ENCODE measurements at places on chromosomes 3 and 15.

GRCh38 chr3:115695090-115695489 lies 71.8 kb downstream of the GAP43 start:
- H3K27ac ChIP-seq, result no peak overlapping the region
- DNase-seq, result no peak

DNA sequence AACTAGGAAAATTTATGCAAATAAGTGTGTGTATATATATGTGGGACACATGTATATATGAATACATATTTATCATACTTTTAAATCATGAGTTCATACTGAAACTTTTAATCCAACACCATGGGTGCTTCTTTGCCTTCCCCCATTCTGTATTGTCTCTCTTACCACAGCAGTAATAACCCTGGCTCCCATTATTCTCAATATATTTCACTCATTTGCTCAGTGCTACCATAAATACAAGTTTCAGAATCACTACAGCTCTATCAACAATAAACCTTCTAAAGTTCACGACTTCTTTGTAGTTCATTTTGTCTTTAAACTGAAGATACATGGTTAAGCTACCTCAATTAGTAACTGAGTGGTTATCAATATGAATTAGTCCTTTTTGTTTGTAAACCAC lies 82.2 kb downstream of the PCCB start:
- H3K27ac ChIP-seq, result no peak overlapping the region
- DNase-seq, result no peak
- H3K4me1 ChIP-seq, result no peaks in the 10 kb centered on the region
- no peak overlapping the region for H3K4me3 ChIP-seq
- peaks cover 69% of the 10 kb centered on the region for H3K36me3 ChIP-seq

DNA sequence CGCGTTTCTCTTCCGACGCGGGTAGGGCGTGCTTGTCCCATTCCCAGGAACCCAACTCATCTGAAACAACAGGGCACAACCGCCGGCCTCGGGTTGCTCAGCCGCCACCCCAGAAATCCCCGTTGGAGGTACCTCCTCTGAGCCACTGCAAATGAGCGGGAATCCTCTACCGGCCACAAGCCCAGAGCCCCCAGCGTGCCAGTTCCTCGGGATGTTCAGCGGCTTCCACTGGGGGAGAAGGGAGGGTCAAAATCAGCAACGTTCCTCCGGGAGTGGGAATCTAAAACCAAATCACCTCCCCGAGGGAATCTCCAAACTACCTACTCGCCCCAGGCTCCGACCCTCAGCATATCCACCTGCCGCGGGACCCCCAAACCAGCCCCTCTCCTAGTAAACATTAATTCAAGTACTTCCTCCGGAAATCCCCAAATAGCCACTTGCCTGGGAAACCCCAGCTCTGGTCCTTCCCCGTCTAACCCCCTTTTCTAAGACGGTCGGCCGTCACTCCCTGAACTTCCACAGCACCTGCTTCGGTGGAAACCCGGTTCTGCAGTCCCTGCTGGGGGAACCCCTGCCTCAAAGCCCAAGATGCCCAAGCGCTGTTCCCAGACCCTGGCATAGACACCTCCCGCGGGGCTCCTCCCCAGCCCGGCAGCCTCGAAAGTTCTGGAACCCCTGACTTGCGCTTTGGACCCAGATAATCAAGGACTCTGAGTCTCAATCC lies 887 bp downstream of the OXTR start:
- no peaks in the 10 kb centered on the region for H3K4me1 ChIP-seq
- H3K27me3 ChIP-seq, result peaks cover 29% of the 10 kb centered on the region
- H3K36me3 ChIP-seq, result no peaks in the 10 kb centered on the region
- no peak overlapping the region for H3K27ac ChIP-seq

- no peak overlapping the region for H3K4me3 ChIP-seq
- H3K27ac ChIP-seq, result no peak overlapping the region
- peaks cover 6% of the 10 kb centered on the region for H3K4me1 ChIP-seq
- no peaks in the 10 kb centered on the region for H3K36me3 ChIP-seq
- peaks cover 6% of the 10 kb centered on the region for H3K27me3 ChIP-seq
- no peak for DNase-seq
Observed at GRCh38 chr3:40621252-40621651, 96.5 kb downstream of the ZNF621 start.

DNA sequence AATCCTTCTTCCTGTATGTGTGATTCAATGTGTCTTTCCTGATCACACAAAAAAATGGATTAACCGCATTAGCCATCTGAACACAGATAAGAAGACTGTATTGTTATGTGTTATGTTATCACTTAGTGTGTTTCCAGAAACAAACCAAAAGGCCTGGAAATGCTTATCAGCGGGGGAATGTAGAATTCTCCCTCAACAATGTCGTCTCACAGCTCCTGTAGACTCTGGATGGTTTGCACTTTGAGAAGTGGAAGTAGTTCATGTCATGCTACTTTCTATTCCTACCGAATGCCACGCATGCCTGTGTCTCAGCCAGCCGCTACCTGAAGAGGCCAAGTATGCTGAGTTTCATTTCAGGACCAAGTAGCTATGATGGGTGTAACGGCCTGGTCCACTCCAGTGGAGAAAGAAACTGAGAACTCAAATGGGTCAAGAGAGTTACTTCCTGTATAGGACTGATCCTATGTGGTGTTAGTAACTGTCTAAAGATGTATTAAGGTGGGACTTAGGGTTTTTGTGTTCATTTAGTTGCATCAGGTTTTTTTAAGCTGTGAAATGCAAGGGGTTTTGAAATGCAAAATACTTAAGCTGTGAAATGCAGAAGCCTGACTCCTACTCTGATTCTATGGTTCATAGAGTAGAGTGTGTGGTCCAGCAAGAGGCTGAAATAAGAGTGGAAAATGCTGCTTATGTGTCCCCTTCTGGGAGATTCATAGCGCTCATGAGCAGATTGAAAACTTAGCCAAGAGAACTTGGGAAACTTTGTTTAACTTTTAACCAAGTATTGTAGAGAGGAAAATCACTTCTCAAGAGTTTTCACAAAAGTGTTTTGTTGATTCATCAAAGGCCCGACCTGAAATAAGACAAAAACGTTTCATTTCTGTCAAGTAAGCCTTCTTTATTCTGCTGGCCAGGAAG lies 118.5 kb upstream of the LMOD3 start:
- no peak overlapping the region for H3K4me3 ChIP-seq
- no peak for DNase-seq
- H3K36me3 ChIP-seq, result no peaks in the 10 kb centered on the region
- no peaks in the 10 kb centered on the region for H3K27me3 ChIP-seq
- peaks cover 17% of the 10 kb centered on the region for H3K4me1 ChIP-seq
- no peak overlapping the region for H3K27ac ChIP-seq

DNA sequence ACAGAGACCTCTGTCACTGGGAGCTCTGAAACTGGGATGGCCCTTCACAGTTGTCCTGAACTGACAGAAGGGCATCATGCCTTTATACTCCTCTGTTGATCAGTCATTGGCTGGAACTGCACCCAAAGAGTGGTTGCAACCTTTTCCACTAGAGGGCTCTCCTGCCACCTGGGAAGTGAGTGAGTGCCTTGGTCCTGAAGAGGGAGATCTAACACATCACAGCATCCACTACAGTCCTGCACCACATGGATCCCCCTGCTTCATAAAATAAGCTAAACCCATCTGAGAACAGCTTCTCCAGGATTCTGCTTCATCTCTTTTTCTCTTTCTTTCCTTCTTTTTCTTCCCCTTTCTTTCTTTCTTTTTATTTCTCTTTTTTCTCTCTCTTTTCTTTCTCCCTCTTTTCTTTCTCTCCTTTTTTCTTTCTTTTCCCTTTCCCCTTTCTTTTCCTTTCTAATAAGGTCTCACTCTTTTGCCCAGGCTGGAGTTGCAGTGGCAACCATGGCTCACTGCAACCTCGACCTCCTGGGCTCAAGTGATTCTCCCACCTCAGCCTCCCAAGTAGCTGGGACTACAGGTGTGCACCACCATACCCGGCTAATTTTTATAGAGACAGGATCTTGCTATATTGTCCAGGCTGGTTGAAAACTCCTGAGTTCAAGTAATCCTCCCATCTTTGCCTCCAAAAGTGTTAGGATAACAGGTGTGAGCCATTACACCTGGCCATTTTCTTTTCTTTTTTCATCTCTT lies 42.8 kb upstream of the RAF1 start:
- H3K27me3 ChIP-seq, result no peaks in the 10 kb centered on the region
- no peaks in the 10 kb centered on the region for H3K36me3 ChIP-seq
- no peak overlapping the region for H3K27ac ChIP-seq
- no peak overlapping the region for H3K4me3 ChIP-seq
- peaks cover 13% of the 10 kb centered on the region for H3K4me1 ChIP-seq

DNA sequence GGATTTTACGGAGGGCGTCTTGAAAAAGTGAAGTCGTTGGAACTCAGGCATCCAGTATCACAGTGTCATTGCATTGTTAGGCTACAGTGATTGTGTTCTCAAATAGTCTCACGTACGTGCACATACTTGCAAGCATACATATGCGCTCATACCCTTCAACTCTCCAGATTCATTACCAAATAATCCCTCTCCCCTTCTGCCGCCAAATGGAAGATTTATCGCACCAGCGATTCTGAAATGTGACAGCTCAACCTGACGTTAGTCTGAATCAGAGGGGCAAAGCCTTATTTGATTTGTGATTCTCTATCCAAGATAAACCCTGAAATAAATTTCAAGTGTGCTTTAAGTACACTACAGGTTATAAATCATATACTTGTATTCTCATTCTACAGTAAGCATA lies 119.4 kb downstream of the GADL1 start:
- H3K27ac ChIP-seq, result no peak overlapping the region
- DNase-seq, result no peak
- no peaks in the 10 kb centered on the region for H3K36me3 ChIP-seq
- no peaks in the 10 kb centered on the region for H3K4me1 ChIP-seq
- no peak overlapping the region for H3K4me3 ChIP-seq

- H3K4me1 ChIP-seq, result peaks cover 53% of the 10 kb centered on the region
- no peak overlapping the region for H3K27ac ChIP-seq
- peaks cover 96% of the 10 kb centered on the region for H3K27me3 ChIP-seq
- no peaks in the 10 kb centered on the region for H3K36me3 ChIP-seq
- no peak for DNase-seq
Observed at GRCh38 chr15:67822537-67823313, 2.6 kb upstream of the SKOR1 start.

All from heart left ventricle (tissue), 16 donors.